ENCODE measurements at places on chromosomes 16 and 17.

DNA sequence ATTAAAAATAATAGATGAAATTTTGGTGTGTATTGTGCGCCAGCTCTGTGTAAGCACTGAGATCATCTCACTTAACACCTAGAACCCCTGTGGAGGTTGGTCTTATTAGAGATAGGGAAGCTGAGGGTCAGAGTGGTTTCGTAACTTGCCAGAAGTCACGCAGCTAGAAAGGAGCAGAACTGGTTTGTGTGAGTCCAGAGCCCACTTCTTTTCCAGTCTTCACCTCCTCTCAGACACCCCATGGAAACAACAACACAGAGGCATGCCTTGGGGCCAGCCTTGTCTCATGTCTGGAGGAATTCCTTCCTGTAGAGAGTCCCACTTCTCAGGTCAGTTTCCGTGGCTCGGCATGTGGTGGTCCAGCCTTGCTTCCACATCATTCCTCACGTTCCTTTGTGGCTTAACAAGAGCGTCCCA lies 16.5 kb downstream of the YPEL2 start:
- no peak for DNase-seq

DNA sequence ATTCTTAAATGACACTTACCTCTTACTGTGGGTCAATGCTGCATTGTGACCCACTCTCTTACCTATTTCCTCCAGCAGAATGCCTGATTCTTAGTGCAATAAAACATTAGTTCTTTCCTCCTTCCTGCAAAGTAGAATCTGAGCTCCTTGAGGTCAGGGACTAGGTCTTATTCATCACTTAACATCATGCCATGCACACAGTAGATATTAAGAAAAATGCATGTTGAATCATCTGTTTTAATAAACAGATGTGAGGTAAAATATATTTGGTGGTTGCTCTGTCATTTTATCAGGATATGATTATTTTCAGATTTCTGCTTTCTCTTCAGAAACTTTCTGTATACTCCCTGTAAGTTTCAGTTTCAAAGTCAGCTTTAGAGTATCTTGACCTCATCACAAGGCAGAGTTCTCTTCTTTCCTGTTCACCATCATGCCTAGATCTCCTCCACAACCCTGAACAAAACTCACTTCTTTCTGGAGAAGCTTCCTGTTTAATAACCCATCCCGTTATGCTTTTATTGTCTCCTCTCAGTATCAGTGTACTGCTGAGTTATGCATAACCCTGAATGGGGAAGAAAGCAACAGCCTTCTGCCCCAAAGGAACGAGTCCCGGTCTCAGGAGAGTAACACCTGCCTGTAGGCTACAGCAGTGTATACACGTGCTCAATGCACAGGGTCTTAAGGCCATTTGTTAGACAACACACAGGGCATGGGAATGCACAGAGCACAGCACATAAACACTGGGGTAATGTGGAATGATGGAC lies 30.3 kb upstream of the SUPT4H1 start:
- no peak for DNase-seq

DNA sequence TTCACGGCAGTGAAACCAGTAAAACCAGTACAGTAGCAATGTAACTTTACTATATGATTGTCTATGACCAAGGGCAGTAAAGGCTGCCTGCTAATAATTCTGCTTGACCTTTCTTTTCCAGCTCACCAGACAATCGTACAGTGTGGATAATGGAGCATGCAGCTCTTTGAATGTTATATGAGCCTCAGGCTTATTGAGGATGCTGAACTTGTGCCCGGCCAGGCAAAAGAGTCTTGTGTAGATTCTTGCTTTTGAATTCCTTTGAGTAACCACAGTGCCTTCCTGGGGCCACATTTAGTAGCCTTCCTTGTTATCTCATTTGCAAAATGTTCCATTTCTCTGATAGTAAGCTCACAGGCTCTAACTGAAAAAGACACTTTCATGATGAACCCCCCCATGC lies 131.8 kb downstream of the CDH11 start:
- no peak for DNase-seq

GRCh38 chr17:73452009-73452408 lies 140.2 kb upstream of the CDC42EP4 start:
- no peak for DNase-seq

DNA sequence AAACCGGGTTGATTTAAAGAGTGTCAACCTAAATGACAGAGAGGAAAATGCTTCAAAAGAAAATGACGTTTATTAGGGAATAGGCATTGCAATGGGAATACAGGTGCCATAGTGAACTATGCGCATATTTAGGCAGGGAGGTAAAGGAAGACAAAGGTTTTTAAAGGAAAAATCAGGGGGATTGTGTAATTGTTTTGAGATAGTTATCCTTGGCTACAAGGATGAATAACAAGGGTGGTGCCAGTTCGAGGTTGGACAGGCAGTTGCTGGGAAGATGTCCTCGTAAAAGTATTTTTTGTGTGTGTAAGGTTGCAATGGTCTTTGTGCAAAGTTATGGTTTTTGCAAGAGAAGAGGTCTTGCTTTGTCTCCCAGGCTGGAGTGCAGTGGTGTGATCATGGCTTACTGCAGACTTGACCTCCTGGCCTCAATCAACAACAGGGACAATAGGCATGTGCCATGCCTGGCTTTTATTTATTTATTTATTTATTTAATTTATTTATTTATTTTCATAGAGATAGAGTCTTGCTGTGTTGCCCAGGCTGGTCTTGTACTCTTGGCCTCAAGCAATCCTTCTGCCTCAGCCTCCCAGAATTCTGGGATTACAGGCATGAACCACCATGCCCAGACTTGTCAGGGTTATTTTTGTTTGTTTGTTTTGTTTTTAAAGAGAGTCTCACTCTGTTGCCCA lies 63.1 kb downstream of the CACNG3 start:
- DNase-seq = no peak

- DNase-seq = no peak
Observed at GRCh38 chr17:76241204-76241538, 878 bp upstream of the RNF157 start.
